ENCODE measurements at places on chromosomes 2 and 18.

DNA sequence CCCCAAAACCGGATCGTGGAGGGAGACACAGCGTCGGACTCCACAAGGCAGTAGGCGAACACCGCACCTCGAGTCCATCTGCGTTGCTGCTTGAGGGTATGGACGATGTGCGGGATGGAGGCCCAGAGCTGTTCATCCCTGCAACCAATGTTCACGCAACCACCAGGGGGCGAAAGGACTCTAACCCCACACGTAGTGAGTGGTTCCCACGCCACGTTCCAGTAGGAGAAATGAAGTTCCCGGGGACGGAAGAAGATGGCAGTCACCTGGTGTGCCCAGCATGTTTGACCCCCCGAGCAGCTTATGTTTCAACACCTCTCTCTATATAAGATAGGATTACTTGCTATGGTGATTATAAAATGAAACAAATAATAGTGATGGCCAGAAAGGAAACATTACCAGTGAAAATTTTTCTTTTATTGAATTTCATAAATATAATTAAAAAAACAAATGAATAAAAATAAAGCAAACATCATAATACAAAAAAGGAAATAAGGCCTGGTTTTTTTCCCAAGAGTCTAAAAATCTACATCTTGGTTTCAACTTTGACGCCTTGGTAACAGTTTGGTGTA, 184.3 kb downstream of the SH3BP4 start:
- peak; percentile 29 for DNase-seq

DNA sequence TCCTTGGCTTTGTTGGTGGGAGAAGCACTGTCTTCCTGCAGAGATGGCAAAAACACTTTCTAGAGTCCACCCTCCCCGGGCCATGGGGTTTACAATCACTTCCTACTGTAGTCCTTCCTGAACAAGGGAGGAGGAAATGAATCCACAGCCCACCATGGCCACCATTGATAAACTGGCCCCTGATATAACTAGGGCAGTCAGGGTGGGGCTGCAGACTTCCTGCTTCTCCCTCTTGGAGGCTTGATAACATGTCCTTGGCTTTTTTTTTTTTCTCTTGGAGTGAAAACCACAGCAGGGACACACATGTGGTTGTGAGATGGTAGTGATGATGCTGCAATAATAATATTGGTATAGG, 437.8 kb downstream of the ZNF521 start:
- no peak for DNase-seq

DNA sequence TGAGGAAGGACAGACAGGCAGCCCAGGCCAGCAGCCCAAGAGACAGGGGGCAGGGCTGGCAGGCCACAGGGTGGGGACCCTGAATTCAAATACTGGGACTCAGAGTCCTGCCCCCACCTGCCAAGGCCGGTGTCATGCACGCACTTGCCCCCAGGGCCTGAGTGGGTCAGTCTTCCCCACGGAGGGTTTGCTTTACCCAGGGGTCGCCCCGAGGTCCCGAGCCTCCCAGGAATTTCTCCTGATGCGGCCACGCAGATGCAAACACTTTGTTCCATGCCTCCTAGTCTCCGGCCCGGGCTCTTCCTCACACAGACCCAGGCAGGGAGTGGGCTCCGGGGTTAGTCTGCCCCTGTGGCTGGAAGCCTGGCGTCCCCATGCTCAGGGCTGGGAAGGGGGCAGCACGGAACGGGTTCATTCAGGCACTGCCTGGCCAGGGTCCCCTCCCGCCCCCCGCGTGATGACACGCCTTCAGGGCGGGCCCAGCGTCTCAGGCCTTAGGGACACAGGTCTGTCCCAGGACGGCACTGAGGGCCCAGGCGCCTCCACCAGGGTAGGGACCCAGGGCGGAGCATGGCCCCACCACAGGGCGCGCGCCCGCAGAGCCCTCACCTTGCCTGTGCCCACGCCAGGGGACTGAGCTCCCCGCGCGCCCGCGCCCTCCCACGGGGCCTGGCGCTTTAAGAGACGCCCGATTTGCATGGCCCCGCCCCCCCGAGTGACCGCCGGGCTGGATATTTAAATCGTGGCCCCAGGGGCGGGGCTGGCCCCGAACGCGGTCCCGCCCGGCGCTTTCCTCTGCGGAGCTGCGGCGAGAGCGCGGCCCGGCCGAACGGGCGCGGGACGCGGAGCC, at the start of gene SNED1:
SNED1 (plus strand) TSS at position 763 of the 850 bp plus-strand sequence. CDS start 220 bp downstream, outside the sequence.
- DNase-seq = peak; percentile 60

GRCh38 chr2:43265421-43265820, 39.0 kb upstream of the ZFP36L2 start:
- DNase-seq = no peak

GRCh38 chr2:22904126-22904684, 480.8 kb upstream of the KLHL29 start:
- DNase-seq = no peak

GRCh38 chr2:106537047-106537446, 49.9 kb downstream of the CD8B2 start:
- no peak for DNase-seq

DNA sequence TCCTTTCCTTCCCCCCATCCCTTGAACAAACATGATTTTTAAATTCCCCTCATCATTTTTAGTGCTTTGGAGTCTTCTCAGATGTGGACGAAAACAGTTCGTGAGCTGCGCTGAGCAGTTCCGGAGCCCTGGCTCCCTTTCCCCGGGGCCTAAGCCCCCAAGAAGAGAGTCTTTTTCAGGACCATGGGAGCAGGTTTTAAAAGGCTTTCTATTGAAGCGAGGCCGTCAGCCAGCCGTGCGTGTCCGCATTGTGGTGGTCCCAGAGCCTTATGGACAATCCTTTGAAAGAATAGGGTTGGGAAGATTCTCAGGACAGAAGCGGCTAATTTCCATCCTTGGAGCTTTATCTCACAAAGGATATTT, 290.7 kb downstream of the SOX11 start:
- no peak for DNase-seq

DNA sequence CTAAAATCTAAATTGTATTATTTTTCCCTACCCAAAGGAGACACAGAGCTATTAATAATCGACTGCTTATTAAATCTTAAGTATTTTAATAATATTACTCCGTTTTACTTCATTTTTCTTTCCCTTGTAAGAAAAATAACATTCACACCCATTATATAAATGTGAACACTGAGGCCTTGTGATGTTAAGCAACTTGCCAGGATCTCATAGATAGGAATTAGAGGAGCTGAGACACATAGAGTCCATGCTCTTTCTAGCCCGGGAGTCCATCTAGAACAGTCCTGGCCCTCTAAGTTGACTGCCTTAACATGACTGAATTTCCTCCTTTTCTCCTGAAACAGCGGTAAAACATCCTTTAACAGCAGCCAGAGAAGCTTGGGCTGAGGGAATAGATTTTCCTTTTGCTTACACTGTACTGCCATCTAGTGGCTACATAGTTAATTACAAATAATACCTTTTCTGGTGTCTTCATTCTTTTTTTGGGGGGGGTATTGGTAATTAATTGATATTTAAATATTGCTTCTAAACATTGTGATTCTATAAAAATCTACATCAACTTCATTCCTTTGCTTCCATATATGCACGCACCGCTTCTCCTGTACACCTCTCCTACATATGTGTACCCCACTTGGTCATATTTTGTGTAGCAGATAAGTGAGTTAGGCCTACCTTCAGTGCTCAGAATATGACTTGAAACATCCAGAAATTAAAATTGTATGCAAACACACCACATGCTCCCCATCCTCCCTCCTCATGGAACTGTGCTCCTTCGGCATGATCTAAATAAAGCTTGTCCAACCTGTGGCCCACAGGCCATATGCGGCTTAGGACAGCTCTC, 125.8 kb upstream of the HNMT start:
- no peak for DNase-seq

- no peak for DNase-seq
These were observed 584.2 kb downstream of the SUCLG1 start for GRCh38 chr2:83874712-83875430.

- no peak for DNase-seq
These were observed 971.3 kb upstream of the FAM98A start for GRCh38 chr2:34570266-34570872.

DNA sequence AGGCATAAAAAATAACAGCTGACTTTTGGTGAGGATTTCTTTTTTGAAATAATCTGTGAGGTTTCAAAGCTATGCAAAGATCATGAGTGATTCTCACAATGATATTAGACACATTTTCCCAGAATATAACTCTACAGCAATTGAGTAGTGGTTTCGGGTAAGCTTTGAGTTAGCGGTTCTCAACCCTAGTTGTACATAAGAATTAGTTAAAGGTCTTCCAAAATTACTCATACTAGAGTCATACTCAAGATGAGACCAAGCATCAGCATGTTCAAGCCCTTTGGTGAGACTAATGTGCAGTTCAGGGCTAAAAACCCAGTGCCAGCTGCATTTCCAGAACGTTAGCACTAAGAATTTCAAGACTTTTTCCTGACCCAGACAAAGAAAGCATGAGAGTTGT, 31.1 kb downstream of the DSG4 start:
- DNase-seq = no peak

DNA sequence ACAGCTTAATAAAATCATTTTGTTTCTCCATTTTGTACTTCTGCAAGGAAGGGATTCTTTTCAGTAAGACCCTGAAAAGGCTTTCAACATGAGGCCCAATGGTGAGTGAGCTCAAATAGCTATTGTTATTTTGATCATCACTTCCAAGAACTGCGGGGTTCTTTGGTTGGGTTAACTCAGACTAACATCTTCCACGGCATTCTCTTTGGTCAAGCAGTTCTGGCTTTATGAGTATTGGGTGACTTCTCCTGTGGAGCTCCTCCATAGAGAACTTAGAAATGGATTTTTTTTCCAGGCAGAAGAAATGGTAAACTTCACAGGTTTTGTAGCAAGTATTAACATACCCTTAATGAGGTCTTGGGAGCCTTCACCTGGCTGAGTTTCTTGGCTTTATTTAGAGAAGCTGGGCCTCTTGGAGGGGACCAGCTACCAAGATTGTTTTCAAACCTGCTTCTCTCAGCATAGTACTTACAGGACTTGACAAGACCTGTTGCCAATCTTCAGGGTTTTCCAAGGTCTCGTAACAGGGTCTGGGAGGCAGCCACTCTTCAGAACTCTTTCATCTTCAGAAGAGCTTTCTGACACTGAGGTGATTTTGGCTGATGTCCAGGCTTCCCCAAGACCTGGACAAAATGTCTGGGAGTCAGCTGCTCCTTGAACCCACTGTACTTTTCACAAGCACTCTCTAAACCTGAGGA, 353.2 kb upstream of the ETAA1 start:
- no peak for DNase-seq

GRCh38 chr2:235157746-235158482, 206.1 kb downstream of the SH3BP4 start:
- no peak for DNase-seq

GRCh38 chr2:222526480-222527277, 102.3 kb downstream of the SGPP2 start:
- no peak for DNase-seq

DNA sequence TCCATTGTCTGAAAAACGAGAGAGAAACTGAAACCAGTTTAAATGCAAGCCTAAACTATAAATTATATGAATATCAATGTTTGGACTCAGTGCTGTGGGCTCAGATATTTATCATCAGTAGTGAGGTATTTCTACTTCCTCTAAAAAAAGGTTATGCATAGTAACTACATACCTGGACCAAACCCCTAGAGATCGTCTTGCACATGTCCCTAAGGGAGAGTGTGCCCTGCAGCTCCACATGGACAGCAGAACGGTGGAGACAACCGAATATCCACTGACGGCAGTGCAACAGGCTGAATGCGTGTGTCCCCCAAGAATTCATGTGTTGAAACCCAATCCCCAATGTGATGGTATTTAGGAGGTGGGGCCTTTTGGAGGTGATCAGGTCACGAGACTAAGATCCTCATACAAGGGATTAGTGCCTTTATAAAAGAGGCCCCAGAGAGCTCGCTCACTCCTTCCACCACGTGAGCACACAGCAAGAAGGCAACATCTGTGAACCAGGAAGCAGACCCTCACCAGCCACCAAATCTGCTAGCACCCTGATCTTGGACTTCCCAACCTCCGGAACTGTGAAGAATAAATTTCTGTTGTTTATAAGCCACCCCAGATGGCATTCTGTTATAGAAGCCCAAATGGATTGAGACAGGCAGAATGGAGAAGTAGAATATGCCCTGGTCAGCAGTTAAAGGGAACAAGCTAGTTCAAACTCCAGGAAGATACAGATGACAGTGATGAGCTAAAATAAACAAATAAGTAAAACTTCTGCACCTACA, 208.4 kb downstream of the ANAPC1 start:
- no peak for DNase-seq

- DNase-seq = no peak
These were observed 28.2 kb downstream of the UBE2F start for GRCh38 chr2:237995036-237995435.

DNA sequence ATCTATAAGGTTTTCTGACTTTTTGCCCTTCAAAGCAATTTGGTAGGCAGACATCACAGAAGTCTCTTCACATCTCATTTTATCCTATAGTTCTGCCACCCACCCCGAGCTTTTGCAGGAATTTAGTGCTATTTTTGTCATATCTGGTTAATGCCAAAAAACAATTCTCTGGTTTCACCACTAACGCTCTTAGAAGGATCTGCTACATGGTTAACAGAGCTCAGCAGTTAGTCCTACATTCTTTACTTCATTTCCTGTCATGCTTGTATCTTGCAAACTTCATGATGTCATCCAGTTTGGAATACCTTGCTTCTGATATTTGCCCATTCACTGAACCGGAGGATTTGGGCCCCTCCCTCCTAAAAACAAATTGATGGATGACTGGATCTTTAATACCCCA, 116.8 kb upstream of the SERPINE2 start:
- no peak for DNase-seq

- DNase-seq = no peak
These were observed 30.4 kb downstream of the TRABD2A start for GRCh38 chr2:84850471-84850870.

GRCh38 chr2:240565333-240566202, 2.7 kb upstream of the RNPEPL1 start:
- DNase-seq = peak; percentile 80

DNA sequence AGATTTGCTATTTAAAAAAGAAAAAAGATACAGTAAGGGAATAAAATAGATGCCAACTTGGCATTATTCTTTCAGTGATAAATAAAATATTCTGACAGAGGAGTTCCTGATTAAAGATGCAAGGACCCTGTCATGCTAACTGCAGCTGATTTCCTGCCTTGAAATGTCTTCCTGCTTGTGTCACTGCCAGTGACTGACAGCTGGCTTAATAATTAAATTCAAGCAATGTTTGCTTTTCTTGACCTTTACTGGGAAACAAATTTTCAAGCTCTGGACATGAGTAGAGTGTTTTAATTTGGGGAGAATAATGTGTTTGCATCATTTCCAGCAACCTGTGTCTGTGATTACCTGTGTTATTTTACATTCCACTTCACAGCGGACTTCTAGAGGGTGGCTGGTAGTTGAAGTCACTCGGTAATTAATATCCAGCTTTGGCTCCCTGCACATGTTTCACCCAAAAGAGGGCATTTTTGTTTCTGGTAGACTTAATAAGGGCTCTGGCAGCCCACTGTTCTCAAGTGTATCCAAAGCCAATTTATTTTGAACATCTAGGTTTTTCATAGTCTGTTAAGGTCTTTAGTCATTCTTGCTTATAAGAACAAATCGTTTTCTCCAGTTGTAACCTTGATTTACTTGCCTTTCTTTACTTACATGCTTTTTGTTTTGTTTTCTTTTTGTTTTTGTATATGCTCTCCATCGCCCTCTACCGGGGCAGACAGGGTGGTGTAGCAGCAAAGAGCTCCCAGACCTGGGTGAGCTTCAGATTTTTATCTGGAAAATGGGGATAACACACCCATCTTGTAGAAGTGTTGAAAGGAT, 48.5 kb upstream of the PROKR1 start:
- peak; percentile 18 for DNase-seq

GRCh38 chr2:58521803-58522554, 280.9 kb upstream of the FANCL start:
- no peak for DNase-seq

- no peak for DNase-seq
These were observed 31.7 kb downstream of the MTERF4 start for GRCh38 chr2:241070361-241070760.

All from stimulated activated CD4-positive, alpha-beta T cell treated with anti-CD3 and anti-CD28 coated beads, TNF-alpha, amount 100 ng/mL, for 48 hours (primary cell).